Activated naive CD4-positive, alpha-beta T cell treated with anti-CD3 and anti-CD28 coated beads, Interleukin-2, amount 50 U/mL, for 72 hours (primary cell): ENCODE measurements at places on chromosomes 2 and 18. TPM values are rescaled to one million over a fixed set of nuclear protein-coding genes. Genes with fewer than 3 reads are reported as not detected.

- DNase-seq = no peak
These were observed 21.8 kb downstream of the NDUFB3 start for GRCh38 chr2:201093573-201093972.

USP34 gene
- 126 TPM for total RNA-seq

CNGA3 gene
- total RNA-seq = not detected

- DNase-seq = no peak
These were observed 294.8 kb upstream of the MGAT5 start for GRCh38 chr2:133959066-133959465.

DSG1 gene
- total RNA-seq = not detected

- no peak for DNase-seq
These were observed 149.2 kb upstream of the GYPC start for GRCh38 chr2:126506786-126507185.

GRCh38 chr18:69758458-69758857 is 189.2 kb downstream of the CD226 start:
- DNase-seq = no peak

RAB17 gene
- total RNA-seq = not detected

DNA sequence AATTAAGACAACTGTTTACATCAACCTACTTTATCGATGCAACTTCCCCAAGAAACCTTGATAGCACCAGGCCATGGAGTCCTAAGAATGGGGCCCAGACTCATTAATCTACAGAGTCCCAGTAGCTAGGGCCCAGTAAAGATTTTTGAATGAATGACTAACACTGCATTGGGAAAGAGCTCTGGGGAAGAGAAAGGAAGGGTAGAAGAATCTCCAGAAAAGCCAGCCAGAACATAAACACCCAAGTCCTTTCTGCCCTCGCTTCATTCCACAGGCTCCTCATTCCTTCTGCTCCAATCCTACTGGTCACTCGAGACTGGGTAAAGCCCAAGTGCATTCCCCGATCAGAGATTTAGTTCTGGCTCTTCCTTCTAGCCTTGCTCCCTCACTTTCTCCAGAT is 44.3 kb downstream of the CYRIA start:
- no peak for DNase-seq

CTAGE1 gene
- not detected for total RNA-seq
